Fibroblast of upper back skin (primary cell): ENCODE measurements at places on chromosomes 16 and 17.

GRCh38 chr16:2428051-2428783 is 1.0 kb upstream of the CCNF start:
- DNase-seq = peak; percentile 31

GRCh38 chr17:43143201-43143600 is 18.0 kb upstream of the BRCA1 start:
- no peak for DNase-seq

GRCh38 chr16:1474082-1474795 is 589 bp downstream of the CLCN7 start:
- no peak for DNase-seq

DNA sequence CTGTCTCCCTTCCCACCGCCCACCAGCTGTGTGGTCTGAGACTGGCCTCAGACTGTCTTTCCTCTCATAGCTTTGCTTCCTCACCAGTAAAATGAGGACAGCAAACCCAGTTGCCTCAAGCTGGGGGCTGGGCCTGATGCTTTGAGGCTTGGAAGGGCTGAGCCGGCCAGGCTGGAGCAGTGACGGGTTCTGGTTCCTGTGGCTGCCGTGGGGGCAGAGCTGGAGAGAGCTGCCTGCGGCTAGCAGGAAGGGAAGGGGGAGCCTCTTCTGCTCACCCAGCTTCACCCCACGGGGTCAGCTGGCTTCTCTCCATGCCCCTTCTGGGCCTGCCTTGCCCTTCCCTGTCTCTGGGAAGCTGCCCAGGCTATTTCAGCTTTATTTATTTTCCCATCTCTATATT is 23.7 kb downstream of the LASP1 start:
- no peak for DNase-seq

DNA sequence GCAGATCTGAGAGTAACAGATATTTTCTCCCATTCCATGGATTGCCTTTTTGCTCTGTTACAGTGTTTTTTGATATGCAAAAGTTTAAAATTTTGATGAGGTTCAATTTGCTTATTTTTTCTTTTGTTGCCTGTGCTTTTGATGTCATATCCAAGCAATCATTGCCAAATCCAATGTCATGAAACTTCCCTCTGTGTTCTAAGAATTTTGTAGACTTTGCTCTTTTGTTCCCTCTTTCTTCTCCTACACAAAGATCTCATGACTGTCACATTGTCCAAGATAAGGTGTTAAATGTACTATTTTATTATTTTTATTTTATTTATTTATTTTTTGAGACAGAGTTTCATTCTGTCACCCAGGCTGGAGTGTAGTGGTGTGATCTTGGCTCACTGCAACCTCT is 18.9 kb upstream of the KCNH6 start:
- no peak for DNase-seq

- DNase-seq = peak; percentile 53
These were observed 12.1 kb upstream of the ALDOA start for GRCh38 chr16:30053376-30054015.

DNA sequence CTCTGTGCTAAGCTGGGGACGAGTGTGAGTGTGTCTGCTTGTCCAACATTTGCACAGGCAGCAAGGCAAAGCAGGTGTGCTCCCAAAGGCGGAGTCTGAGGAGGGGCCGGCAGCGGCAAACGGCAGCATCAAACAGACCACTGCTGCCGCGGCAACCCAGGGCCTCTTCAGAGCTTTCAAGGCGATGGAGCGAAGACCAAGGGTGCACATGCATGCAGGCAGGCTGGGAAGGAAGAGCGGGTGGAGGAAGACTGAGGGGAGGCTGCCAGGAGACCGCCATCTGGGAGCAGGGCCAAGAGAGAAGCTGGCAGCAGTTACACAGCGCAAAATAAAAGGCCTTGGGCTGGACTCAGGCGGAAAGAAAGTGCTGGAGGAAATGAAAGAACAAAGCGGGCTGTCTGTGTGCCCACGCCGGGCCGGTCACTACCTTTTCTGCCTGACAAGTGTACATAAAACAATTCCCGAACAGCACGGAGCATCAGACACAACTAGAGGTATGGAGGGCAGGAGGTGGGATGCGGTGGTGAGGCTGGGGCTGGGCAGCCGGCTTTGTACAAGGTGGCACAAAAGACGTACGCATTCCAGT is 8.5 kb downstream of the TIMM22 start:
- peak; percentile 52 for DNase-seq

GRCh38 chr17:45370949-45371413 is 54.2 kb upstream of the MAP3K14 start:
- DNase-seq = peak; percentile 36

DNA sequence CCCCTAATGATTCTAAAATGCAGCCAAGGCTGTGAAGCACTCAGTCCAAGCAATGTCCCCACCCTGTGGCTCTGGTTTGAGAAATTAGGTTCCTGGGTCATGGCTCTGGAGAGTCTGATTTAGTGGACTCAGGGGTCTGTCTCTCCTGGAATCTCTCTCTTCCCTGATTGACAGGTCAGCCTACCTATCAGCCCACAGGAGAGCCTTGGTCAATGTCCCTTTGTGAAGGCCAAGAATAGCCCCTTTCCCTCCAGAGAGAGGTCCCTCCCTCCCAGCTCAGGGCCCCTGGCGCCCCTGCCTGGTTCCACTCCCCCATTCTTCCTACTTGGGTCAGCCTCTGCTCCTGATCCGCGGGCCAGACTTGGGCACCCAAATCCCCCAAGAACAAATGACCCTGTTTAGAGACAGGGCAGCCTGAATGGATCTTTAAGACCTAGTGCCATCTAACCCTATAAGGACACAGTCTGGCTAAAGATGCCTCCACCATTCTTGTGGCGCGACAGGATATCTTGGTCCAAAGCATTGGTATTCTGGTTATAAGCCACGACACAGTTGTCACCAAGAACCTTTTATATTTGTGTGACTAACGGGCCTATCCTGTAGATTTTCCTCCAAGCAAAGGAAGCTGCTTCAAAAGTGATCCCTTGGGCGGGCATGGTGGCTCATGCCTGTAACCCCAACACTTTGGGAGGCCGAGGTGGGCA is 38.3 kb upstream of the PRSS54 start:
- DNase-seq = no peak

DNA sequence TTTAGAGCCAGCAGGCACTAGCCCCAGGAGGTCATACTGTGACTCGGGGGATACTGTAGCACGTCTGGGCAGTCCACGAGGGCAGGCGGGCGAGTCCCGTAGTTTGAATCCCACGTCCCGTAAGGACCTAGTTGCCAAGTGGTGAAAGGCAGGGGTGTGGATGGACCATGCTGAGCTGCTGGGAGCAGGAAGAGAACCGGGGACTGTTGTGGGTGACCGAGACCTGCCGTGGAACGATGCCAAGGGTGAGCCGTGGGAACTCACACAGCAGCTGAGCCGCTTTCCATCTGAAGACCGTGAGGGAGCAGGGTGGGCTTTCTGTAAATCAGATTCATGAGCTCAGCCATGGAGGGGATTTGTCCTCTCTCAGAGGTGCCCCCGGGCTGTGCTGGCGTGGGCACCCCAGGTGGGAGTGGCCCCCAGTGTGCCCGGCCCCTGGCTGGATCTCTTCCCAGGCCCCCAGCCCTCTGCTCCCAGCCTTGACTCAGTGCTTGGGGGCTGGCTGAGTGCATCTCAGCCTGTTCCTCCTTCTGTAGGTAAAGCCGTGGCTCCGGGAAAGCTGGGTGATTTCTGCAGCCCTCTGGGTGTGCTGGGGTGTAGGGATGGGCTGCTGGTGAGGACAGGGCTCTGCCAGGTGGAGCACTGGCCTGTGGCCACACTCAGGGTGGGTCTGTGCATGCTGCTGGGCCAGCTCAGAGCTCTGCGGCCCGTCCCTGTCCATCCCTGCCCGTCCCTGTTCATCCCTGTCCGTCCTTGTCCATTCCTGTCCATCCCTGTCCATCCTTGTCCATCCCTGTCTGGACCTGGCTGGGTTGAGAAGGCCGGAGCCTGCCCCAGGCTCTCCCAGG is 13.6 kb downstream of the ASPSCR1 start:
- DNase-seq = no peak
